ENCODE measurements at places on chromosomes 3 and 15.

GRCh38 chr3:61858054-61858453 is 296.7 kb downstream of the PTPRG start:
- DNase-seq, result no peak

DNA sequence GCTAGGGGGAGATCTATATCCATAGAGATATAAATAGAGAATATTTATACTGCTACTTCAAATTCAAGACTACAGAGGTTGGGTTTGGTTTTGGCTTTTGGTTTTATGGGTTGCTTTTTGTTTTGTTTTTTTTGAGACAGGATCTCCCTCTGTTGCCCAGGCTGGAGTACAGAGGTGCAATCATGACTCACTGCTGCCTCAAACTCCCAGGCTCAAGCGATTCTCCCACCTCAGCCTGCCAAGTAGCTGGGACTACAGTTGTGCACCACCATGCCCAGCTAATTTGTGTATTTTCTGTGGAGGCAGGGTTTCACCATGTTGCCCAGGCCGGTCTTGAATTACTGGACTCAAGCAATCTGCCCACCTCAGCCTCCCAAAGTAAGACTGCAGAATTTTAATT is 3.9 kb upstream of the UBL7 start:
- no peak for DNase-seq

DNA sequence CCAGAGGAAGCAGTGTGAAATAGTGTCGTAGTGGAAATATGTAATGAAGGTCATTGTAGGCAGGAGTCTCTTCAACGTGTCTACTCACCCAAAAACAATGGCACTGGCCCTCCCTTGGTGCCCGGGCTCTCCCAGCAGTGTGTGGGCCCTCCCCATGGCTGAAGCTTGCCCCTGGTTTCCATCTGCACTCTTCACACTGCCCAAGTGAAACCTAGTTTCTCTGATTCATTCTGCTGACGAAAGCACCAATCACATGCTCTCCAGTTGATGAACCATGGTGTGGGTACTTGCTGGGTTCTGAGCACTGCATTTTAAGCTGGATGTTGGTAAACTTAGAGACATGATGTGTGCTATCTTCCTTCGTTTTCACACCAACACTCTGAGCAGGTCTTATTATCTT is 61.0 kb upstream of the AGBL1 start:
- DNase-seq, result no peak

GRCh38 chr15:96870580-96870979 is 540.1 kb downstream of the NR2F2 start:
- no peak for DNase-seq

GRCh38 chr15:42073418-42073817 is 20.9 kb downstream of the PLA2G4D start:
- DNase-seq, result no peak

DNA sequence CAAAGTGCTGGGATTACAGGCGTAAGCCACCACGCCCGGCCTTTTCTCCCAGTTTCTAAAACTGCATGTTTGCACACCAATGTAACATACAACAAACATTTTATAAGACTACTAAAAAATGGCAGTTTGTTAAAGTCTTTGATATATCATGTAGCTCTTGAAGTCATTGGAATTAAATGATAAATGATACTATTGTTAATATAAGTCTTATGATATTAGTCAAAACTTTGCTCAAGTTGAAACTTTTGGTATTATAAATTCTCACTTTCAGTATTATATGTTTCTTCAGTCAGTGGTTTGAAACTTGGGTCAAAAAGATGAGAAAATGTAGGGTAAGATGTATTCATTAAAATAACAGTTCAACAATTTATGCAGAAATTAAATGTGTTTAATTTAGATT is 117.6 kb upstream of the TBL1XR1 start:
- DNase-seq, result no peak

DNA sequence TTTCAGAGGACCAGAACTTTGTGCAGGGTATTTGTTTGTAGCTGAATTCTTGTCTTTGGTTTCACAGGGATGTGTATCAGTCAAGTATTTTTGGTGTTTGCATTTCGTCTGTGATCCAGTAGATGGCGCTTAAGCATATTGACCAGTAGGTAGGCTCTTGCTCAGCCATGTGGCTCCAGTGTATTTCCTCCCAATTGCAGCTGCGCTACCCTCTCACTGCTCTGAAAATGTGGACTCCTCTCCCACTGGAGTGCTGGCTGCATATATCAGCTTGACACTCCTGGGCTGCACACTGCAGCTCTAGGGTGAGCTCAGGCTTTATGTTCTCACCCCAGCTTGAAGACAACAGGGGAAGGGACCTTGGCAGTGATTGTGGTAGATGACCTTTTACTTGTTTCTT is 1264.3 kb upstream of the ALCAM start:
- no peak for DNase-seq

DNA sequence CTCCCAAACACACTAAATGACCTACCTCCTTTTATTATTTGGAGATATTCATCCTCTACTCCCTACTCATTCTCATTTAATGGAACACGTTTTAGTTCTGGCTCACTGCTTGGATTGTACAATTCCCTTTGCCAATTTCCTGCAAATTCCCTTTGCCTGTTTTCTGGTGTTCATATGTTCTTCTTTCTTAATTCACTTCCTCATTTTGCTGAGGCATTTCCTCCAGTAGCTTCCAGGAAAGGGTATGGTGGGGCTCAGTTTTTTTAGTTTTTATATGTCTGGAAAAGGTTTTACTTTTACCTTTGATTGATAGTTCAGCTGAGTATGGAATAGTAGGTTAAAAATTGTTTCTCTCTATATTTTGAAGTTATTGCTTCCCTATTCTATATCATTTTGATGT is 143.6 kb upstream of the GOLIM4 start:
- DNase-seq, result no peak

DNA sequence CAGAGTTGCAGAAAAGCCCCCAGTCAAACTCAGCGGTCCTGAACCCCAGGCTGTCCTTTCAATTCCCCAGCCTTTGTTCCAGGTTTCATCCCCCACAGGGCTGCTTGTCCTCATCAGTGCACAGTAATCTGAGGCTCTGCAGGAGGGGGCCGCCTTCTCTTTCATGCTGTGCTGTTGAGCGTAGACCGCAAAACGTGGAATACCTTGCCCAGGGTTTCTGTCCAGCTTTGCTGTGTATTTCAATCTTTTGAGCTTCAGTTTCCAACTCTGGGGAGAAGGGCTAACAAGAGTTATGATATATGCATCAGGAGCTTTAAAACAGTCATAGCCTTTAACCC is 64.8 kb downstream of the FAM43A start:
- DNase-seq, result no peak

- no peak for DNase-seq
These were observed 36.1 kb downstream of the LIPC start for GRCh38 chr15:58467722-58468423.

GRCh38 chr3:297585-297984 is 101.0 kb downstream of the CHL1 start:
- DNase-seq, result no peak

- no peak for DNase-seq
These were observed 69.0 kb downstream of the MYO1E start for GRCh38 chr15:59303633-59304032.

GRCh38 chr3:125683067-125683829 is 88.0 kb upstream of the OSBPL11 start:
- no peak for DNase-seq

DNA sequence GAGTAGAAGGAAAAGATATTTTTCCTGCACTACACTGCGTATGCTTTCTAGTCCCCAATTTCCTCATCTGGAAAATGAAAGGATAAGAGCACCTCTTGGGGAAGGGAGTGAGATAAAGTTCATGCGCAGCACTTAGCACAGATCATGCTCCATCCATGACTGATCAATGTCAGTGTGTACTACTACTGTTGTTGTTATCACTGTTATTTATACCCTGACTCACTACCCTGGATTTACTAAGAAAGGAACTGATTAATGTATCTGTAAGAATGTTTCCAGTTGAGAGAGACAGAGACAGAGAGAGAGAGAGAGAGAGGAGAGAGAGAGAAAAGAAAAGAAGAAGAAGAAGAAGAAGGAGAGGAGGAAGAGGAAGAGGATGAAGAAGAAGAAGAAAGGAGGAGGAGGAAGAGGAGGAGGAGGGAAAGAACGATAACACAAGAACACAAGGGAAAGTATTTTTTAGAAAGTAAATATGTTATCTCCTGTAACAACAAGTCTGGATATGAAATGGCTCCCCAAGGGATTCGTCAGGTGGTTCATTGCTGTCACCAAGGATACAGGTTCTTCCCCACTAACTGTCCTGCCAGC is 212.2 kb upstream of the PROK2 start:
- DNase-seq, result no peak

DNA sequence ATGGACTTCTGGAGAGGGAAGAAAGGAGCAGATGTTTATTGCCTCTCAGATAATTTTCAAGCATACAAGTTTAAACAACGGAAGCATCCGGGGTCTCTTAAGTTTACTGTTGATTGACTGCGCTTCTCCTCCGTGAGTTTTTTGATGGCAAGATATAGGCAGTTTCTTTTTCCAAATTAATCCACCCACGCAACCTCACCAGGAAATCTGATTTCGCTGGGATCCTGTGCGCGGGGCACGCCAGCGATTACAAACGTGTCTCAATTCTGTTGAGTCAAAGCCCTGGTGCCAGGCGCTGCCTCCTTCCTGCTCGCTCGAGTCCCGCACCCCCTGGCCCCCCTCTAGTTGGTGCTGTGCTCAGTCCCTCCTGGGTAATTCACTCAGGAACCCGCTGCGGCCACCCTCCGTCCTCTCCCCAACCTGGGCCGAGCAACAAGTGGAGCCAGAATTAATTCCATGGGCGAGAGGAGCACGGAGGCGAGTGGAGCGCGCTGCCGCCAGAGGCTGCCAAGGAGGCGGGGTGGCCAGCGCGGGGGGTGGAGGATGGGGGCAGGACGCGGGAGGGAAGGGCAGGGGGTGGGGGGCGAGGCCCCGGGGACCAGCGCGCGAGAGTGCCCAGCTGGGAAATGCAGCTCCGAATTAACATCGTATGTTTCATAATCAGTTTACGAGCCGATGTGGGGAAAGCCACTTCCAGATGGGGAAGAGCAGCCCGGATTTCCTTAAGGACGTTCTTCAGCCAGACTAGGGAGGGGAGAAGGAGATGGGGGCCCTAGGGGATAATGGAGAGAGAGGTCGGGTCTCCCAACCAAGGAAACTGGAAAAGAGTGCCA is 6.0 kb downstream of the WNT5A start:
- DNase-seq, result no peak

DNA sequence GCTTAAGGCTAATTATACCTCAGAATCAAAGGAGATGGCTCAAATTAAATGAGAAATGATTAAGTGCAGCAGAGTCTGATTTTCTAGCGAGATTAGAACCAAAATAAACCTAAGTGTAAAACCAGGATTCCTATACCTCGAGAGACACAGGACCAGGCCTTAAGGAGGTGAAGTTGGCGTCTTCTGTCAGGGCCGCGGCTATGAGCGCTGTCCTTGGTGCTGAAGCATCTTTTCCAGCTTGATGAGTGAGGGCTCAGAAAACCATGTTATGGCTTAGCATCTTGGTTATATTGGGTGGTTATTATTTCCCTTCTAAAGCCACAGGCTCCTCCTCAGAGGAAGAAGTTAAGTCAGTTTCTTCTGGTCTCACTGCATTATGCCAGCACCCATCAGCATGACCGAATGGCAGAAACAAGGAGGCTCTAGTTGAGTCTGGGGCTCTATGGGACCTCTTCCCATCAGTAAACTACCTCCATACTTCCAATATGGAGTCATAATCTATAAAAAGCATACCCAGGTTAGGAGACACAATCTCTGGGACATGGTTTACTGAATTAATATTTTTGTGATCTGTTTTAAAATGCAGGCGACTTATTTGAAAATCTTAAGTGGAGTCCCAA is 120.1 kb upstream of the NMNAT3 start:
- DNase-seq, result no peak

GRCh38 chr3:172410702-172411477 is 37.4 kb downstream of the GHSR start:
- DNase-seq, result no peak

DNA sequence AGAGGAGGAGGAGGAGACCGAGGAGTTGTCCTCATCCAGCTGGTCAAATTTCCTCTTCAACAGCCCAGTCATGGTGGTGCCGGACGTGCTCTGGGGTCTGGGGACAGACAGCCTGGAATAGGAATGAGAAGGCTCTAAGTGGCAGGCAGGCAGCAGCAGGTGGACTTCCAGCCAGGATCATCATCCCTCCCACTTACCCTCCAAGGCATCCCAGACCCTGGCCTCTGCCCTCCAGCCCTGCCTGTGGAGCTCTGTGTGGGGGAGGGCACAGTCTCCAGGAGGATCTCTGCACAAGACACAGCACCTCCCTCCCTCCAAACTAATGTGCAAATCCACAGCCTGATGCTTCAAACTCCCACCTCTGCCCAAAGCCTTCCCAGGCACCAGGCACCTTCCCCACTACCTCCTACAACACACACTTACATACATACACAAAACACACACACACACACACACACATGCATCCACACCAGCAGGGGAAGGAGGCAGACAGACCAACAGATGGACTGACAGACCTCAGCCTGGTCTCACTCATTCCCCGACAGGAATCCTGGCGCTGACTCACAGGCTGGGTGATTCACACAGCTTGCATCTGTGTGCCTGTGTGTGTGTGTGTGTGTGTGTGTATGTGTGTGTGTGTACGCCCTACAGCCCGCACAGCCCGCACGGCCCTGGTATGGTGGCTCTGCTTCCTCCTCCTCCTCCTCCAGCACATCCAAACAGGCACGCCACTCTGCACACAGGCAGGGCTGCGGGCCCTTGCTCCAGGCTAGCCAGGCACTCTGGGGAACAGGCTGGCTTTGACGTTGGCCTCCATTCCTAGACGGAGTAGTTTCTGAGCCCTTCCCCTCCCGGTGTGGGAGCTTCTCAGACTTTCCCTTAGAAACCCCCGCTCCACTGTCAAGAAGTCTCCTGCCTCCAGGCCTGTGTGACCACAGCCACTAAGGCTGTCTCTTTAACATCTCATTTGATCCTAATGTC is 6.5 kb downstream of the CSRNP1 start:
- DNase-seq, result peak; percentile 94

DNA sequence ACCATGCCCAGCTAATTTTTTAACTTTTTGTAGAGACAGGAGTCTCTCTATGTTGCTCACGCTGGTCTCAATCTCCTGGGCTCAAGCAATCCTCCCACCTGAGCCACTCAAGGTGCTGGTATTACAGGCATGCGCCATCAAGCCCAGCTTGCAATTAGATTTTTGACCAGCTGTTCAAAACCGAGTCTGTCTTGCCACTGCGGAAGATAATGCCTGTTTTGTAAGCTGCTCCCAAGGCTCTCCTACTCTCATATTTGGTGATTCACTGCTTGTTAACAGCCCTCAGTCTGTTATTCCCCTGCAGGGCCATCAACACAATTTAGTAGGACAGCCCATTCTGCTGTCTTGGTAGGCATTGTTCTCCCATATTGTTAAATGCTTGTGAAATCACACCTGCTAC is 17.8 kb upstream of the MCCC1 start:
- no peak for DNase-seq

- no peak for DNase-seq
These were observed 50.6 kb downstream of the SERP1 start for GRCh38 chr3:150495563-150496168.

- no peak for DNase-seq
These were observed 130.5 kb downstream of the UBE2E2 start for GRCh38 chr3:23333633-23334032.
